ENCODE measurements at places on chromosomes 5 and 9.

GRCh38 chr9:22238809-22239684 lies 207.6 kb upstream of the DMRTA1 start:
- DNase-seq = no peak

GRCh38 chr5:176676361-176676824 lies 29.1 kb downstream of the TSPAN17 start:
- no peak for DNase-seq

DNA sequence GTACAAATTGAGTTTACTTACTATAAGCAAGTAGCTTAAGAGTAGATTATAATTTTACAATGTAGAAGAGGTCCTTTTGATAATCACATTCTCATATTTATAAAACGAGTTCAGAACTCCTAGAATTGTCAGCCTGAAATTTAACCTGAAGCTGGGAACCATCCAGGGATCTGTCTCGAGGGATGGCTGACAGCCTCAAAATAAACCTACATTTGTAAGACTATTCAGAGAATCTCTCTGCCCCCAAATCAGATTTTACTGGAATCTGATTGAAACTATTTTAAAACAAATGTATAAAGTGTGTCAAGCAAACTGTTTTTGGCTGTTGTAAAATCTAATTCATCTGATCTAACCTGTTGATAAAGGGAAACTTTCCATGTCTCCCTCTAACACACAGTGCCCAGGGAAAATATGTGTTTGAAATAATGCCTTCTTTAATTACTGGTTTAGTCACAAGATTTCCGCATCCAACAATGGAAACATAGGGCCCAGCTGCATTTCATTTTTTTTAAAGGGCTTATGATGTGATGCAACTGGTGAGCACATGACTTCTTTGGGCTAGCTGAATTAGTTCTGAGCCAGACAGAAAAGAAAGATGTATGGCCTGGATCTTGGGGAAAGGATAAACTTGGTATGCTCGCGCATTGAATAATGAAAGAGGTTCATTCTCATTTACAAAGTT lies 30.3 kb downstream of the SLC25A46 start:
- DNase-seq = no peak

DNA sequence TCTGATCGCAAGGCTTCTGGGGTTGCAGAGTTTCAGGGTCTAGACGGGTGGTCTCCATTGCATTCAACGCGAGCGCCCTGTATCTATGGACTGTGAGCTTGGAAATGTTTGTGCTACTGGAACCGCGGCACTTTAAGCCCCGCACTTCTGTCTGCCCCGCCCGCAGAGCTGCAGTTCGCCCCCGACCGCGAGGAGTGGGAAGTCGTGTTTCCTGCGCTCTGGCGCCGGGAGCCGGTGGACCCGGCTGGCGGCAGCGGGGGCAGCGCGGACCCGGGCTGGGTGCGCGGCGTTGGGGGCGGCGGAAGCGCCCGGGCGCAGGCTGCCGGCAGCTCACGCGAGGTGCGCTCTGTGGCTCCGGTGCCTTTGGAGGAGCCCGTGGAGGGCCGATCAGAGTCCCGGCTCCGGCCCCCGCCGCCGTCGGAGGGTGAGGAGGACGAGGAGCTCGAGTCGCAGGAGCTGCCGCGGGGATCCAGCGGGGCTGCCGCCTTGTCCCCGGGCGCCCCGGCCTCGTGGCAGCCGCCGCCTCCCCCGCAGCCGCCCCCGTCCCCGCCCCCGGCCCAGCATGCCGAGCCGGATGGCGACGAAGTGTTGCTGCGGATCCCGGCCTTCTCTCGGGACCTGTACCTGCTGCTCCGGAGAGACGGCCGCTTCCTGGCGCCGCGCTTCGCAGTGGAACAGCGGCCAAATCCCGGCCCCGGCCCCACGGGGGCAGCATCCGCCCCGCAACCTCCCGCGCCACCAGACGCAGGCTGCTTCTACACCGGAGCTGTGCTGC lies 1.0 kb downstream of the ADAMTS19 start:
- no peak for DNase-seq

DNA sequence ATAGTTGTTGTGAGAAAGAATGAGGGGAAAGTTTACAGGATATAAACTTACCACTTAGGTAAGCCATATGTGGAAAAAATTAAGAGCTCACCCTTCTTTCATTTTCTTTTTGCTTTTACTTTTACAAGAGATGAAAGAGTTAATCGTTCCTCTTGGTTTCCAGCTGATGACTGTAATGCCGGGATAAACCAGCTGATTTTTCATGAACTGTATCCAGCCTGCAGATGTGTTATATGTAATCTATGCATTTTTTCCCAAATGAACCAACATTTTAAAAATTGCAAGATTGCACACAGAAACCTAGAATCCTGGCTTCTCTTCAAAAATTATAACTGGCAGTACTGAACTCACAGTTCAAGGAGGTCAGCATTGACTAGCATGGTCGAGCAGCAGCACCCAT lies 185.9 kb downstream of the GRIA1 start:
- no peak for DNase-seq

DNA sequence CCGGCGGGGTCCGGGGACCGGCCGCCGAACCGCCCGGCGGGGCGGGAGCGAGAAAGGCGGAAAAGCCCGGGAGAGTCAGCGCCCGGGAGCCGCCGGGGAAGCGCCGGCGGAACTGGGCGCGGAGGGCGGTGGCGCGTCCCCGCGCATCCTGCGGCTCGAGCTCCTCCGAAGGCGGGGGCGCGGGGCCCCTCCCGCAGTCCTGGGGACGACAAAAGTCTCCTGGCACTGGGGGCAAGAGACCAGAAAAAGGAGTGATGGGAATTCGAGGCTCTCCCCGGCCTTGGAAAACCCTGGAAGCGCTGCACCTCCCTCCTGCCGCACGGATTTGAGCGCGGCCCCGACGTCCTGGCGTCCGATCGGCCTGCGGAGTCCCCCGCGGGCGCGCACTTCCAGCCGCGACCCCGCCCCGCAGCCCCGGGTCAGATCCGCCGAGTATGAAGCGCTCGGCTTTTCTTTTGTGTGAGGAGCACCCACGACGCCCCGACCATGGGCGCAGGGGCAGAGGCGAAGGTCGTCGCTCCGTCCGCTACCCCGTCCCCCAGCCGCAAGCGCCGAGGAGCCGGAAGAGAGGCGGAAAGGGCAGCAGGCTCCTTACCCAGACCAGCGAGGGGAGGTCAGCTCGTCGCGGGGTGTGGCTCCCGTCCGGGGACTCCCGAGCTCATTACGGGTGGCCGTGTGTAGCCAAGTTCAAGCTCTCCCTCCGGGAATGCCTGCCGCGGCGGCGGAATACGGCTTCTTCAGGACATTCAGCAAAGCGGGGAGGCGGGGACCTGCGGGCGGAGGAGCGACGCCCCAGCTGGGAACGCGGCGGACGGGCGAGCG lies at the start of gene EPB41L4A:
EPB41L4A (minus strand) TSS at position 114 of the 822 bp plus-strand sequence. CDS start 238 bp downstream, outside the sequence.
- no peak for DNase-seq

DNA sequence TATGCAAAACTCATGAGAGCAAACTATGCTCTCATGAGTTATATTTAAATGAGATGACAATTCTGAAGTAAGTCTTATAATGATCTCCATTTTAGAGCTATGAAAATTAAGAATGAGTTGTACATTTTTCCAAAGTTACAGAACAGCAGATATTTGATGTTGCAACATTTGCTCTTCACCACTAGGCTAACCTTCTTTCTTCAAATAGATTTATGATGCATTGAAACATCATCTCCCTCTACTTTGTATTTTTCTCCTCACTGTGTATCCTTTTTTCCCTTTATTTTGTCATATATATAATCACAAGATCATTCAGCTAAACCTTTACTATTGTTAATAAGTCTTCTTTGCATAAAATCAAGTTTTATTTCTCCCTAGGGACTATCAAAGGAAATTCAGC lies 497.7 kb upstream of the TYRP1 start:
- no peak for DNase-seq

- no peak for DNase-seq
Measured at GRCh38 chr5:178535299-178536175, 54.7 kb downstream of the COL23A1 start.

- no peak for DNase-seq
Measured at GRCh38 chr9:137463931-137464290, 4.8 kb upstream of the NSMF start.

DNA sequence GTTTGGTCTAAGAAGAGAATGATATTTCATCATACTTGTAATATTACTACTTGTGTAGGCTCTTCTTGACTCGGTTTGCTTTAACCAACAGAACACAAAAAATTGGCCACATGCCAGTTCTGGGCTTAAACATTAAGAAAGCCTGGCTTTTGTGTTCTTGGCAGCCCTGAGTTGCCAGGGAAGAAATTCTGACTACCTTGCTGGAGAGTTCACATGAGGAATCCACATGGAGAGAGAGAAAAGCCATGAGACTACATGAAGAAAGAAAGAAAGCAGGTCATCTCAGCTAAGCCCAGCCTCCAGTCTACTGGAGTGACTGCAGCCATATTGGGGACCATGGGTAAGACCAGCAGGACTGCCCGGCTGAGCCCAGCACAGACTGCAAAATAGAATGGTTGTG lies 524.8 kb downstream of the RAB3C start:
- DNase-seq = no peak

GRCh38 chr5:1103093-1103492 lies 8.8 kb downstream of the SLC12A7 start:
- DNase-seq = no peak

GRCh38 chr9:16561121-16561520 lies 309.3 kb downstream of the BNC2 start:
- DNase-seq = no peak

DNA sequence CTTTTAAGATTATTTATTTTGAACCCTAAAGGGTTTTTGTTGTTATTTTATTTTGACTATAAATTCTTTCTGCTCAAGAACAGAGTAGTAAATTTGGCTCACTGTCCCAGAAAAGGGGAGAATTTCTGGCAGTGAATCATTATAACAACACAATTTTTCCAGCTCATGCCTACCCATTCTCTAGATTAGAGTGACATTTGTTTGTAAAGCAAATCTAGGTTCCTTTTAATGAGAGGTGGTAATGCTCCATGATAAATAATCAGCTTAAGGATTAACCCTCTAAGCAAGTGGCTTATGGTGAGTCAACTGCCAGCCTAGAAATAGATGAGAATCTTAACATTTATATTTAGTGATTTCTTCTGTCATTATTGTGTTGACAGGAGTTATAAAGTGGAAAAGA lies 409.2 kb downstream of the NFIB start:
- DNase-seq = no peak

DNA sequence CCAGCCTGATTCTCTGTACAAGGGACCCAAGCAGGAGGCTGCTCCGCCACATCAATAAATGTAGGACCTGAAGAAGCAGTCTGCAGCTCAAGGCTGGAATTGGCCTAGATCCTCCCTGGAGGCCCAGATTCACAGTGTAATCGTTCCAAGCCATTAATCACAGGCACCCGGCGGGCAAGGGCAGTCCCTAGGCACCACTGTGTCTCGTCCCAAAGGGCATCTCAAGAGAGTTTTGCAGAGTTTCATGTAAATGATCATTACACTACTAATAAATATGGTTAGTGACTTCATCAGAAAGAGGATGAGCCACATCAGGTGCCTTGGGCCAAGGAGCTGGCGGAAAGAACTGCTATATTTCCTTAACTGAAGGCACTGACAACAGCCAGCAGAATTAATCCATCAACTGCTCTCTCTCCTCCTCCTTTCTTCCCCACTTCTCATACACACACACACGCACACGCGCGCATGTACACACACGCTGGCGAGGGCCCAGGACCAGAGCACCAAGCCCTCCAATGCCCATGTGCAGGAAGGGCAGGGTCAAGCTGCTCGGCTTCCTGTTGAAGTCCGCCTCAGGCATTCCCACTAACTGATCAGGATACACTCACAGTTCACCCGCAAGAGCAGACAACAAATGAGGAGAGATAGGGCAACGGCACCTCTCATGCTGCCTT lies 33.9 kb downstream of the GNAQ start:
- no peak for DNase-seq

DNA sequence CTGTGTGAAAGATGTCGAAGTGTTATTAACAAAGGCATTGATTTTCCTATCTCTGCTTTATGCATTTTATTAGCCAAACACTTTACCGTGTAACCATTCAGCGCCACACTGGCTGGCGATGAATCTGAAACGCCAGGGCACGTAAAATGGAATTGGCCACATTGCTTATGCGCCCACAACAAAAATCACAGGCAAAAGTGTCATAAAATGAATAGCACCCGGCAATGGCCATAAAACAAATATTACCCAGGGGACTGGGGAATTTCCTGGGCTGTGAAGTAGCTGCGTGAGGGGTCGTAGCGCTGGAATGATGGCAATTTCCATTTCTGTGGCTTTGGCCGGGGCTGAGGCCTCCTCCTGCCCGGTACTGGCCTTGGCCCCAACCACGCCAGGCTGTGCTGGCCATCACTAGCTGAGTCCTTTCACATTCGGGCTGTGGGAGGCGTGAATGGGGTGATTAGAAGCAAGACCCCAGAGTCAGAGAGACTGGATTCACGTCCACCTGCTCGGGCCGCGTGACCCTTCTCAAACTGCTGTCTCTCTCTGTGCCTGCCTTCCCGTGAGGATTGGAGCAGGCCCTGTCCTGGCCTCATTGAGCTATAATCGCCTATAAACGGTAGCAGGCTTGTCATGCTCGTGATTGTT lies 254.5 kb downstream of the PBX3 start:
- DNase-seq = no peak

DNA sequence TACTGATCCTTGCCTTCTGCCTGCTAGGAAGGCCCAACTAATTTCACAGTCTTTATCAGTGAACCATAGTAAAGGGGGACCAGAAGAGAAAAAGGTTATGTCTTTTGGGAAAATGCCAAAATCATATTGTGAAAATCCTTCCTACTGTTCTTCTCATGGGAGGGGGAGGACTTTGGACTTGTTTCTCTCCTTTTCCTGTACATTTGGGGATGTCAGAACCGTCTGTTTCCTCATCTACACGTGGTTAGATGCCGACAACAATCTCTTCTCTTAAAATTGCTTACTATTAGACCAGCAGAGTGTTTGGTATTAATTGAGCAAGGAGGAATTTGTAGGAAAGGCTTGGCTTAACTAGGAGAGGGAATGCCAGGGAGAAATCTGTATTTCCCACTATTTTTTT lies 77.2 kb downstream of the TMC1 start:
- no peak for DNase-seq

DNA sequence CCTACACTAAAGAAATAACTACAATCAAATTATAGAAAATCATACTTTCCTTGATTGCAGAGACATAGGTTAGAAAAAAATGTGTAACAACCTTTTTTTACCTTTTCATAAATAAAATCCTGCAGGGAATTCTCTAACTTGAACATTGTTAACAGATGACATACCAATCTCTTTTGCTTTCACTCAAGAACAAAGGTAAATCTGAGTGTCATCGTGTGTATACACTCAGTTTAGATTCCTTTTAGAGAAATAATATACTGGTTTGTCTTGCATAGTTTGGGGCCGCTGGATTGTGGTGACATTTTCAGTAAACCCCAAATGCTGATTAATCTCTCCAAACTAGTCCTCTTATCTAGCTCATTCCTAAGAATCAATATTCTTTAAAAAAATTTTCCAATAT lies 20.8 kb upstream of the MTAP start:
- no peak for DNase-seq

GRCh38 chr5:54720341-54720740 lies 202.8 kb downstream of the SNX18 start:
- DNase-seq = no peak

- DNase-seq = no peak
Measured at GRCh38 chr9:114005371-114006154, 72.5 kb downstream of the AMBP start.

DNA sequence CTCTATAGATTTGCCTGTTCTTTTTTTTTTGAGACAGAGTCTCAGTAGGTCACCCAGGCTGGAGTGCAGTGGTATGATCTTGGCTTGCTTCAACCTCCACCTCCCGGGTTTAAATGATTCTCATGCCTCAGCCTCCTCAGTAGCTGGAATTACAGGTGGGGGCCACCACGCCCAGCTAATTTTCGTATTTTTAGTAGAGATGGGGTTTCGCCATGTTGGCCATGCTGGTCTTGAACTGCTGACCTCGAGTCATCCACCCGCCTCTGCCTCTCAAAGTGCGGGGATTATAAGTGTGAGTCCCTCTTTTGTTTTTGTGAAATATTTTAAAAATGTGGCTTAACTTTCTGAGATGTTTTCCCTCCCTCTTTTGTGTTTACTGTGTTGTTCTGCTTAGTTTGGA lies 29.2 kb downstream of the HSPA4 start:
- DNase-seq = no peak

Measured in cortex of kidney (tissue), 1 donor.